ENCODE measurements at places on chromosomes 4 and X.

DNA sequence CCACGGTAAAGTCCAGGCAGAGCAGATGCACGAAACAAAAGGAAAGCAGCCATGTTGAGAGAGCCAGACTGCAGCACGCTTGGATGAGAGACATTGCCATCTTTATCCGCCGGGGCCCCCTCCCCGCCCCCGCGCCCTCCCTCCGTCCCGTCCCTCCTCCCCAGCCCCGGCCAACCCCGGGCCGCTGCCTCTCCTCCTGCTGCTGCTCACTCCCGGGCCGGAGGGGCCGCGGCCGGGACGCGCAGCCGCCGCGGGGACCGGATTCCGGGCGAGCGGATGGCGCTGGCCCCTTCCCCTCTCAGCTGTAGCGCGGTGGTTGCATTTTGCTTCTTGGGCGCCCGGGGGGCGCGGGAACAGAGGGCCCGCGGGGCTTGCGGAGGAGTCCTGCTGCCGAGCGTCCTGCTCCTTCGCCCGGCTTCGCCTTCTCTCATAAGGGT is 542 bp downstream of the RNF150 start:
- no peak for DNase-seq

- no peak for DNase-seq
Measured at GRCh38 chr4:1202526-1203011, 30.2 kb upstream of the SPON2 start.

DNA sequence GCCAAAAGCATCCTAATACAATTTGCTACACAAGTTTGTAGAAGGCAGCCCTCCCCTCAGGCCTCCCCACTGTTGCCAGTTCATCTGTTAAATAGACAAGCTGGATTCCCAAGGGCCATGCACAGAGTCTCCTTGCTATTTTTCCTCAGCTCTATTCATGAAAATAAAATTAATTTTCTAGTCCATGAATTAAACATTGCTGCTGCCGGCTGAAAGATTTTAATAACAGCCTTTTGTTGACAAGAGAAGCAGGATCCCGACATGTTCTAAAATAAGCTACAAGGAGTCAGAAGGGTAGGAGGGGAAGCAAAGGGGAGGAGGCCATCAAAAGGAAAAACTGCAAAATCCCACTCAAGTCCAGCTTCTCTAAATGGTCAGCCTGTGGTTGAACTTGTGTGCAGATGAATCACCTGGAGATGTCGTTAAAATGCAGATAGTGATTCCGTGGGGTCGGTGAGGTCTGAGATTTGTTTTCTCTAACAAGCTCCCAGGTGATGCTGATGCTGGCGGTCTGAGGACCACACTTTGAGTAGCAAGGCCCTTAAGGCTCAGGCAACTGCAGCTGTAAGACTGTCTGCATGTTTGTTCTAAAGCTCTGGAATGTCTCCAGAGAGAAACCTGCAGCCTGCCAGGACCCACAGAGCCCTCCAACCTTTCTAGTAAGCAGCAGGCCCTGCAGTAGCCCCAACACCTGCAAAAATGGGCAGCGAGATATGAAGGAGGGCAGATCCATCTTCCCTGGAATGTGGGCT is 9.4 kb downstream of the SCD5 start:
- no peak for DNase-seq

GRCh38 chr4:6576512-6576911 is 1.5 kb downstream of the MAN2B2 start:
- no peak for DNase-seq

DNA sequence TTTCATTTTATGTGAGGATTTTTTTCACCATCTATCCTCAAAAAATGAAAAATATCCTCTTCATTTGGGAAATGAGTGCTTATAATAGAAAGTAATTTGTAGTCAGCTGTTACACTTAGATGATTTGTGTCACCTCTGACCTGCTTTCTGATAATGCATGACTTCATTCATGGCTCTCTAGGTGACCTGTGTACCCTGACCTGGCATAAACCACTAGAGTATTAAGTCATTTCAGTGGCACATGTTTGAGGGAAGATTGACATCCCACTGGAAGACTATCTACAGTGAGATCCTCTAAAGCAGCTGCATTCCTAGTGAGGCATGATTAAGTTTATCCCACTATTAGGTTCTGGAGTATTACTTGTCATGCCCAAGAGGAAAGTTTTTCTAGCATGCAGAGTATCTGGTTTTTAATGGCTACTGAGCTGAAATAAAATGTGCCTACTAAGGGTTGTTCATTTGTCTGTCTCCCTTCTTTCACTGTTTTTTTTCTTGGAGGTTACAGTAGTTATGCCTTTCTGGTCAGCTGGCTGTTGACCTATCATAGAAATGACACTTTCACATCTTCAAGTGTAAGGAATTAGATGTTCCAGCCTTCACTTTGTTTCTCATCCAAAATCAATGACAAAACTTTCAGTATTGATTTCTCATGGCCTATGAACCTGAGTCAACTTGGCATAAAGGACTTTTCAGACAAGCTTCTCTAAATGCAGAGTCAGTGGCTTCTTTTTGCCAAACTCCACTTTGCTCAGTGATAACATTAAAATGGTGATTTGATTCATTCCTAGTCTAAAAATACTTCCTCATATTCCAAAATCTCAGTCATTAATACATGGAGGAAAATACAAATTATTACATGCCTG is 33.1 kb downstream of the TET2 start:
- DNase-seq = no peak

DNA sequence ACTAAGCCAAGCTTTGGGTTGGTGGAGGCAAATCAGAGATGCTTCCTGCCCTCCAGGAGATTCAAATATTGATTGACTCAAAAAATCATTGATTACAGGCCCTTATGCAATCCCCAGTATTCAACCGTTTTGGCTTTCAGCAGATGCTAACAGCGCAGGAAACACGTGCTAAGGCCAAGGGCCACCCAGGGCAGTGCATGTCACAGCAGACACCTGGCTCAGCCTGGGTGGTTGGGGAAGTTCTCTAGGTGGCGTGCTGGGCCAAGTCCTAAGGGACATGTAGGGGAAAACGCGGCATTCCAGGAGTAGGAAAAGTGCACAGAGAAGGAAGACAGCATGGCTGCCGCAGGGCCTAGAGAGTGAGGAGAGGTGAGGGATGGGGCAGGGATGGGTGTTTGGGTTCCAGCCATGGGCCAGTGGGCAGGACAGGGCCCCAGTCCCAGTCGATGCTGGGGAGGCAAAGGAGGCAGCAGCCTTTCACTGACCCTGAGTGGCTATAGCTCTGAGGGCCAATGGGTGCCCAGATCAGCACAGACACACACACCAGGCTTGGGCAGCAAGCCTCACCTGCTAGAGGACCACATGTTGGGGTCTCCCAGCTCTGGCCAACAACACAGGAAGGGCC is 239.1 kb downstream of the EVC2 start:
- no peak for DNase-seq

- no peak for DNase-seq
Measured at GRCh38 chr4:146275370-146275769, 61.0 kb downstream of the REELD1 start.

DNA sequence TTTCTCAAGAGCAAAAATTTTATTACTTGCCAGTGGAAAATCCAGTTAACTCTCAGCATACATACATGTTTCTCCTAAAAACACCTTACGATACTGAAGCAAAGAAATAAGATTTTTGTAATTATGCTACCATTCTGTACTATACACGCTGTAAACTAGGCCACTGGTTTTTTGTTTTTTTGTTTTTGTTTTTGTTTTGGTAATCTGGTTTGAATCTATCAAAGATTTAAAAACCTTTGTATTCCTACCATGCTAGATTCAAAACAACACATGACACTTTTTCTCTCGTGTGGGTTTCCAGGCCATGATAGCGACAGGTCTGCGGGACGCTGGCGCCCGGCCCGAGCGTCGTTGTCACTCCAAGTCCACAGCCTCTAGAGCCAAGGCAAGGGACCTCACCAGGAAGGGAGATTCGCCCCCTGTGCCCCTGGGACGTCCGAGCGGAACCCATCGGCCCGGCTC is 723 bp downstream of the TMEM192 start:
- DNase-seq = no peak

- no peak for DNase-seq
Measured at GRCh38 chr4:144104509-144105130, 35.9 kb downstream of the GYPA start.

DNA sequence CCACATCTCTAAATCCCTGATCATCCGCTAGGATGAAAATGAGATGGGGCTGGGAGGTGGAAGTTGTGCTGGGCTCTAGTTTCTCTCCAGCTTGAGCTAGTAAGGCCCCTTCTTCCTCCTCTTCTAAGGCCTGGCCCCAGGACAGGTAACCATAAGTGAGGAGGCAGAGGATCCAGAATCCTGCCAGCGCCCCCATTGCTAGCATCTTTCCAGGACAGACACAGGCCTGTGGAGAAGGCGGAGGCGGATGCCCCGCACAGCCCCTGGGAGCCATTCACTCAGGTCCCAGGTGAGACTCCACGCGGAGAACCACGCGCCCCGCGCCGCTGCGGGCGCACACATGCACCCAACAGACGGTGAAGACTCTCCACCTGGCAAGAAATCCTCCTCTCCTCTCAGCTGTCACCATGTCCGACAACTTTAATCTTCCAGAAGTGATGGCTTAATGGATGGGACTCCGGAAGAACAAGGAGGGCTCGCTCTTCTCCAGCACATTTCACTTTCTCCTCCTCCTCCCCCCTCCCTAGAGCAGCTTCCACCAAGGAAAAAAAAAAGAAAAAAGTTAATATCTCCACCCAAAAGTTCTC is 793 bp downstream of the ARSJ start:
- DNase-seq = no peak

DNA sequence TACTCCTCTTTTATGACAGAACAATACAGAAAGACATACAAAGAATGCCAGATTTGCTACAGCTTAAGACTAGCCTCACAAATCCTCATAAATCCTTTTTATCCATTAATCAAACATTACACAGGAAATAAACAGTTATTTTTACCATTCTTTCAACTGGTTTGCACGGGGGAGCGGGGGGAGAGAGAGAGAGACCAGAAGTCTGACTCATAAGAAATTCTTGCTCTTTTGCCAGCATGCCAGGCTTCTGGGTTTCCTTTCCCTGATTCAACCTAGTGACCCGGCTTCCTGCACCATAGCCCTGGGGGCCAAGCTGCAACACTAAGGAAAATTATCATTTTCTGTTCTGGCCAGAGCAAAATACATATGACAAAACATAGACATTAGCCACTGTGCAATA is 6.8 kb upstream of the RRAGB start:
- no peak for DNase-seq

DNA sequence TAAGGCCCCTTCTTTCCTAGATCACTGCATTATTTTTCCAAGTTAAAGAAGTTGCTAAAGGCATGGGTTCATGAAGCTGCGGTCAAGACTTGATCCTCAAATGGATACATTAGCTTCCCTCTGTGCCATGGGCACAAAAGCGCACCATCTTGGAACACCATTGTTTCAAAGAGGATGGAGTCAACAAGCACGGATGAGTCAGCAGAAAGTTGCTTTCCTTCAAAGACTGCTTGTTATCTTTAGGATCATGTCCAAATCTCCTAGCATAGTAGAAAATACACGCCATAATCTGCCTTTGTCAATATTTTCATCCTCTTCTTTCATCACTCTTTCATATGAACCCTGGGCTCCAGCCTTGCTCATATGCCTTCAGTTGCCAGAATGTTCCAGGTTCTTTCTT is 226.8 kb upstream of the GATB start:
- no peak for DNase-seq

DNA sequence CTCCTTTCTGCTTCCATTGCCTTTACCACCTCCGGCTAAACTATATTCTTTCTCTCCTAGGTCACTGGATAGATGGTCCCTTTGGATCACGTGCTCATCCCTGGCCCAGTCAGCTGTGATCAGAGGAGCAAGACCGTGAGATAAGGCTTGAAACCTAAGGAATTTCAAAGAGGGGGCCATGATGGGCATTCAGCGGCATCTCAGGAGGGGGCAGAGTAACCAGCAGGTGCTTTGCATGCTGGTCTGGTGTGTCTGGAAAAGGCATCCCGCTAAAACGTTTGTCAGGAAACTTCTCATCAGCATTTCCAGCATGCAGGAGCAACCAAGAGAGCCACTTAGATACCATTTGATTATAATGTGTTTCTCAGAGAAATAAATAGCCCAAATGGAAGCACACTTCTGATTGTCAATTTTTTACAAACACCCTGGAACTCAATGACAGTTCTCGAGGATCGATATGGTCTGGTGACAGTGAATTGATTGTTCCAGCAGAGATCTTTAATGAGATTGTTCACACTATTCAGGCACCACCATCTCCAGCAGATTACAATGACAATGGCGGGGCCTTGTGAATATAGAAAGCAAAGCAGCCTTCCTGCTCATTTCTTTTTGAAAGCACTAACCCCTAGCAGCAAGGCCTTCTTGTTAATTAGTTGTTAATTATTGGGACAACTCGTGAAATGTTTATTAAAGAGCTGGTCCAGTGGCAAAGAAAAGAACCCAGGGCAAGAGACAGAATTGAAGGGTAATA is 327.1 kb downstream of the PTTG2 start:
- DNase-seq = no peak

GRCh38 chr4:124266721-124267120 is 445.8 kb downstream of the ANKRD50 start:
- no peak for DNase-seq

DNA sequence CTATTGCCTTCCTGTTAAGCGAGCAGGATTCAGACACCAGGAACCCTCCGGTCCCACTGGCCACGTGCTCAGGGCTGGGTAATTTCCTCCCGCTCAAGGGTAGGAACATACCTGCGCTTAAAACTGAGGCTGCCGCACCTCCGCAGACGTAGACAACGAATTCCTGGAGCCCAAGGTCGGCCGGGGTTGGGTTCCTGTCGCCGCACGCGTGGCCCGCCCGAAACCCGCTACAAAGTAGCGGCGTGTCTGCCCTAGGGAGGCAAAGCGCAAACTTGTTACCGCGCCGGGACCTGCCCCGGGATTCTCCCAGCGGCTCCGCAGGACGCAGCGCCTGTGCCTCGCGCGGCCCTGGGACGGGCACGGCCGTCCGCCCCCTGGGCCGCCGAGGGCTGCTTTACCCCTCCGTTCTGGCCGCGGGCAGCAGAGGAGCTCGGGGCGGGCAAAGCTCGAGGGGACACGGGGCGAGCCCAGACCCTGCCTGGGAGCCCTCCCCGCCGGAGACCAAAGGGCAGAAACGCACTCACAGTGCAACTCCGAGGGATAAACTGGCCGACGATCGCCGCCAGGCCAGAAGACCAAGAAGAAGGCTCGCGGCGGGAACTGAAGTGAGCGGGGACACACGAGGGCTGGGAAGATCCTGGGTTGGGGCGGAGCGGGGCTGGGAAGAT is at the start of gene ERVMER34-1:
ERVMER34-1 (minus strand) TSS at position 607 of the 668 bp plus-strand sequence. CDS start 5,905 bp downstream, outside the sequence.
- no peak for DNase-seq

- no peak for DNase-seq
Measured at GRCh38 chrX:78747971-78748370, 451 bp downstream of the LPAR4 start.

DNA sequence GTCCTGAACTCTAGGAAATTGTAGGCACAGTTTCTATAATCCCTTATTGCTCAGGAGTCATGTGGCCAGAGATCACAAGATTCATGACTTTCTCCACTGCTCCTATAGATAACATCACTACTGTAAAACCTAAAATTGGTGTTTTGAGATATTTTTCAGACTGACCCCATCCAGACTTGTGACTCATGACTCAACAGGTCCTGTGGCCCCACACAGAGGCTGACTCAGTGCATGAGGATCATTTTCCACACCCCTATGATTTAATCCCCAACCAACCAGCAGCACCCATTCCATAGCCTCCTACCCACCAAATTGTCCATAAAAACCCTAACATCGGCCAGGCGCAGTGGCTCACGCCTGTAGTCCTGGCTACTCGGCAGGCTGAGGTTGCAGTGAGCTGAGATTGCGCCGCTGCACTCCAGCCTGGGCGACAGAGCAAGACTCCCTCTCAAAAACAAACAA is 13.2 kb upstream of the XIAP start:
- DNase-seq = no peak

GRCh38 chrX:118353081-118353850 is 7.4 kb downstream of the WDR44 start:
- DNase-seq = no peak

Measured in activated naive CD8-positive, alpha-beta T cell treated with anti-CD3 and anti-CD28 coated beads, Interleukin-2, amount 50 U/mL, for 16 hours (primary cell).